ENCODE measurements at places on chromosomes 12 and 14.

- no peak for DNase-seq
These were observed 19.3 kb downstream of the CCDC62 start for GRCh38 chr12:122793685-122794106.

- DNase-seq: no peak
These were observed 86.5 kb downstream of the DAD1 start for GRCh38 chr14:22502551-22502950.

DNA sequence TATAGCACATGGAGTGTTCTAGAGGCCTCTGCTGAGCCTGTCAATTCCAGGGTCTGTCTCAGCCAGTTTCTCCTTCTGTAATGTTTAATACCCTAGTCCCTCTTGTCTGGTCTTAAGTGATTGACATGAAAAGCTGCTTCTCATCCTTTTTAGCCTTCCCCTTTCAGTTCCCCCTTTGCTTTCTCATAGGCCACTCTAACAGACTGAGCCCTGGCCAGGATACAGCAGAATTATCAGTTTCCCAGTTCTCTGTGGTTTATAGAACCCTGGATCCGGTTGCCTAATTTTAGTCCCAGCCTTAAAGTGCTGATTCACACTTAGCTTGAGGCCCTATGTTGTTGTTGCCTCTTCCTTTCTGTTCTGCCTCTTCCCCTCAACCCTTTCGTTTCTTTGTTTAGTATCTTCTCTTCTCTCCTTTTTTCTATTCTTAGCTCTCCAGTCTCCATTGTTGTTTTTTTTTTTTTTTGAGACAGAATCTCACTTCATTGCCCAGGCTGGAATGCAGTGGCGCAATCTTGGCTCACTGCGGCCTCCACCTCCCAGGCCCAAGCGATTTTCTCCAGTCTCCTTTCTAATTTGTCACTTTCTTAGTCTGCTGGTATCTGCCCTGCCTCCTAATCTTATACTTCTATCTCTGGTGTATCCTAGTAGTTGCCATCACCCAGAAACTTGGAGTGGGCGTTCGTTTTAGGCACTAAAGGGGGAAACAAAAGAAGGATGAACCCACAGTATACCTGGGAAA is 2.9 kb upstream of the BIN2 start:
- no peak for DNase-seq

DNA sequence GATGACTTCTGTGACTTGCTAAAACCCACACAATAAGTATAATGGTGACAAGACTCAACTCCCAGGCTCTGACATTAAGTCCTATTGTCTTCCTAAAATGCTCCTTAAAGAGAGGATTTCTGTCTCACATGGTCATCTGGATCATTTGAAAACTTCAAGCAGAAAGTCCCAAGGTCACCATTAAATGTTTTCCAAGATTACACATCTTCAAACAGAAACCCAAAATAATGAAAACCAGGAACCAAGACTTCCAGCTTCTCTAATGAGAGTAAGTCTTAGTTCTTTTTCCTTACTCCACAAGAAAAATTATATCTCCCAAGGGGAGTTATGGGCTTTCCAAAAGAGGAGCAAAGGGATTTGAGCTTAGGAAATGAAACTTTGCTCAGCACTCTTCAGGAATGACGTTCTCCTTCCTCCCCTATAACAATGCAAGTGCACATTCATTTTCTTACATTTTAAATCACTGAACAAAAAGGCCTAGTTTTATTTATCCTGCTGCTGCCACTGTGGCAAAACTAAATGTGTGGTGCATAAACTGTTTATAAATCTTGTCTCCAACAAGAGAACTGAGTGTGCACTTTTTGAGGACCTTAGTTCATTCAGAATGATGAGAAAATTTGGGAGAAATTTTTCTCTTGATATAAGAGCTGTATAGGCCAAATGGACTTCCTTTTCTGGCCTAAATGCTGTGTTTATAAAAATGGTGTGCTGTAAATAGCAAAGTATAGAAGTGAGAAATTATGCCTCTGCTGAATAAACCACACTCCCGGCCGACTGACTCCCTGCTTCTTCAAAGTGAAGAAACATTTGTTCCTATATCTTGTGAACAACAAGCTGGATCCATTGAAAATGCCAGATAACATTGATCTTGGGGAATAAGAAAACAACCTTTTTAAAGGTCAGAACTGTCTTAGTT is 148.4 kb upstream of the PLEKHG7 start:
- DNase-seq: no peak

GRCh38 chr12:84786622-84787021 is 126.0 kb downstream of the SLC6A15 start:
- no peak for DNase-seq

DNA sequence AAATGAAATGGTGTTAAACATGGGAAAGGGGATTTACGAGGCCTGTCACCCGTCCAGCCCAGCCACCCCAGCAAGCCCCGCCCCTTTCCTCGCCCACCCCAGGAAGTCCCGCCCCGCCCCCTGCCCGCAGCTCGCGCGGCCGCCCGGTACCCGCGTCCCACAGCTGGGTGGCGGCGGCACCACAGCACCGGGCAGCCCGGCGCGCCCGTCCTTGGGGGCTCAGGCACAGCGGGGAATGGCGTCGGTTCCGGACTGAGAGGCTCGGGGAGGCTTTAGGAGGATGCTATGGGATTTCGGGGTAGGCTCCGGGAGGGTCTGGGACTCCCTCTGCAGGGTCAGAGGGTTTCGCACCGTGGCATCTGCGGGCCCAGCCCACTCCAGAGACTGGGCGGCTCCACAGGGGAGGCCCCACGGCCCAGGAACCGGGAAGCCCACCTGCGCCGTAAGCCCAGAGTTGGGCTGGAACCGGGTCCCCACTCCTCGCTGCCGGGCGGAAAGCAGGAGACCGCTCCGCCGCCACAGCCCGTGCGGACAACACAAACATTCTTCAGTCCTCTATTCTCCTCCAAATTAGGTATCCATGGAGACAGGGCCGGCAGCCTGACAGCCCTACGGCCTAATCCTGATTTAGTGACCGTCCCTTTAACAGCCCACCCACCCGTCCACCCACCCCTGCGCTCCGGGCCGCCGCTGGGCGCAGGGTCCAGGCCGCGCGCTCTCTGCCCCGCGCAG is 1.4 kb downstream of the FIGNL2 start:
- no peak for DNase-seq

DNA sequence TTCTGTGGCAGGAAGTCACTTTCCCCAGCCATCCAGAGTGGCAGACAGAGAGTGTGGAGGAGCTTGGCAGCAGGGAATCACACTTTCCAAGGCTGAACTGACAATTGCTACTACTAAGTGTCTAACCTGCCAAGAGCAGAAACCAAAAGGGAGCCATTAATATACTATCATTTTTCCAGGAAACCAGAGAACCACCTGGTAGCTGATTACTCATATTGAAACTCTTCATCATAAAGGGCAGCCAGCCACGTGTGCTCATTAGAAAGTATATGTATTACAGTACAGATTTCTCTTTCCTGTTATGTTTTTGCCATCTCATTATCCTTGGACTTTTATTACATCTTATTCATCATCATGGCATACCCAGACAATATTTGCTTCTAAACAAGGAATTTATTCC is 374.9 kb downstream of the GXYLT1 start:
- DNase-seq: no peak

- no peak for DNase-seq
These were observed 196.6 kb downstream of the GLT1D1 start for GRCh38 chr12:129049917-129050316.

GRCh38 chr12:65532764-65533163 is 254.3 kb downstream of the MSRB3 start:
- no peak for DNase-seq

- DNase-seq: no peak
These were observed 543.3 kb downstream of the TRHDE start for GRCh38 chr12:72815421-72815820.

DNA sequence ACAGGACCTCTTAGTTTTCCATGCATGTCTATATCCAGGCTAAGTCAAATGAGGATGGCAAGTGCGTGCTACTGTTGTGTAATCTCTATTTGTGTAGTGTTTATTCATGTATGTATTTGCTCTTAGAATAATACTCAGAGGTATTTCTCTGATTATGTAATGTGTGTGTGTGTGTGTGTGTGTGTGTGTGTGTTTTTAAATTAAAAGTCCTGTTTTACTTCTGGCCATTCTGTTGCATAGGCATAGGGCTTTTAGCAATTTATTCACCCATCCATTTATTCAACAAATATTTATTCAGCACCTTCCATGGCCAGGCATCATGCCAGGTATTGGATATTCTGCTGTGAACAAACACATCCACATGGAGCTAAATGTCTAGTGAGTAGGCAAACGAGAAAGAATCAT is 63.5 kb downstream of the PELI2 start:
- no peak for DNase-seq

GRCh38 chr12:25557830-25558436 is 4.8 kb upstream of the LMNTD1 start:
- no peak for DNase-seq

DNA sequence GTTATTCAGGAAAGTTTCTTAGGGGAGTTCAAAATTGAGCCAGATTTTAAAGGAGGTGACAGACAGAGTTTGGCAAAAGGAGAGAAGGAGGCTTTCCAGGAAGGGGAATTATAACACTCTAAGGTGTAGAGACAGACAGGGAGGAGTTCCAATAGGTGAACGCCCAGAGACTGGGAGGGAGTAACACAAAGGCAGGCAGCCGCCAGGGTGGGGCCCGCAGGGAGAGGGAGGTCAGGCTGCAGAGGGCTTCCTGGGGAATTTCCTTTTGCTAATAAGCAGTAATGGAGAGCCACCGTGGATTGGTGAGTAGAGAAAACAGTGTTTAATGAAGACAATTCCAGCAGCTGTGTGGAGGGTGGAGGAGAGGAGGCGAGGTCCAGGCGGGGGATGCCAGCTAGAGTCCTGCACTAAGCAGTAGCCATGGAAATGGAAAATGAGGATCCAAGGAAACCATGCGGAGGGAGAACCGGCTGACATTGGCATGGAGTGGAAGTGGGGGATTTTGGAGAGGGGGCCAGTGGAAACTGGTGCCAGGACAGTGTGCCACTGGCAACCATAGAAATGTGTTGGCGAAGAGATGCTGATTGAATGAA is 22.2 kb downstream of the GRIN2B start:
- no peak for DNase-seq

GRCh38 chr12:3420693-3421092 is 70.3 kb upstream of the PRMT8 start:
- no peak for DNase-seq

- DNase-seq: no peak
These were observed 395.8 kb upstream of the FBXO33 start for GRCh38 chr14:39827901-39828655.

GRCh38 chr12:109559601-109560000 is 13.7 kb downstream of the MMAB start:
- DNase-seq: no peak

DNA sequence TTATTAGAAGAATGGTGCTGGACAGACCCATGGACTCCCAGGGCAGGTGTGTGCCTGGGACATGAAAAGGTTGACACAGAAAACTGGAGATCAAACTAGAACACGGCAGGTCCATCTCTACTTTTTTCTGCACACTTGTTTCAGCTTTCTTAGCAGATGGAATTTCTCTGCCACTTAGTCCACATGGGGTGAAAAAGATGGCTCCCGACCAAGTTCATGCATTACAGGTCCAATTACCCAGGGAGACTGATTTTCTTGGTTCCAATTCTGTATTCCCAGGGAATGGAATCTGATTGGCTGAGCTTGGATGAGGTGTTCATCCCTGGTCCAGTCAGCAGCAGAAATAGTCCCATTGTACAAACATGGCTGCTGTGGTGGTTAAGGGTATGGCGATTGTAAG is 238.9 kb upstream of the SRRM4 start:
- no peak for DNase-seq

DNA sequence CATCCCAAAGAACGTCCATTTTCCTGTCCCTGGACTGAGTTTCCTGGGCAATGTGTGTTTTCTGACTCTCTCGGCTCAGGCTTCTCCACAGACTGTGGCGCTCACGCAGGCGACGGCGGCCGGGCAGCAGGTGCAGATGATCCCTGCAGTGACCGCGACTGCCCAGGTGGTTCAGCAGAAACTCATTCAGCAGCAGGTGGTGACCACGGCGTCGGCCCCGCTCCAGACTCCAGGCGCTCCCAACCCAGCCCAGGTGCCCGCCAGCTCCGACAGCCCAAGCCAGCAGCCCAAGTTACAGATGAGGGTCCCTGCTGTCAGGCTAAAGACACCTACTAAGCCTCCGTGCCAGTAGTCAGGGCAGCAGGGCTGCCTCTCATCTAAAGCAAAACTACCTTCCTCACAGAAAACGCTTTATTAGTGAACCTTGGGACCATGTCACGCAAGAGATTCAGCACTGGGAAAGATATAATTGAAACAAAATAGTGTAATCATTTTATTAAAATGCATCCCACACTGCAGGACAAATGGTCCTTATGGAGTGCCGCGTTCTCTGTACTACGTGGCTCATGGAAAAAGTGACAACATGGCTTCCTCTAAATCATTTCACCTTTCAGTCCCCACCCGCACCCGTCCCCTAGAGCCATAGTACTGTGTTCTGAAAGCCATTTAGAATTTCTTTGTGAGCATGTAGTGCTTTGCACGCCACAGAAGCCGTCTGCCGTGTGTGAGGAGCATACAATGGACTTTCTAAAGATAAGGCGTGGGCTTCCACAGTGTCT is 66.6 kb downstream of the DDX51 start:
- DNase-seq: no peak

DNA sequence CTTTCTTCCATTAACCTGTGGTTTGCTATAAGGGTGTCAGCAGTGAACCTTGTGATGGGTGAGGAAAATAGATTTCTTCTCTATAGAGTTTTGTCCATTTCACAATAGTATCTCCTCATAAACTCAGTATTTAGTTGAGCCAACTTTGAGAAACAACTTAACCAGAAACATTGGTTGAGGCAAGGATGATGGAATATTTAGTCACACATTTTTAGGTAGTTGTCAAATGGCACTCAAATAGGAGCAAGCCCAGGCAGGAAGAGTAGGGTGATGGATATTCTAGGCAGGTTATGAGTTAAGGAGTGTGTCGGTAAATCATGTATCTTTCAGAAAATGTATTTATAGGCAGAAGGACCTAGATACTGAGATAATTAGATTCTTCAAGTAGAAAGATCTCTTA is 1267.6 kb downstream of the SLC16A7 start:
- DNase-seq: no peak

DNA sequence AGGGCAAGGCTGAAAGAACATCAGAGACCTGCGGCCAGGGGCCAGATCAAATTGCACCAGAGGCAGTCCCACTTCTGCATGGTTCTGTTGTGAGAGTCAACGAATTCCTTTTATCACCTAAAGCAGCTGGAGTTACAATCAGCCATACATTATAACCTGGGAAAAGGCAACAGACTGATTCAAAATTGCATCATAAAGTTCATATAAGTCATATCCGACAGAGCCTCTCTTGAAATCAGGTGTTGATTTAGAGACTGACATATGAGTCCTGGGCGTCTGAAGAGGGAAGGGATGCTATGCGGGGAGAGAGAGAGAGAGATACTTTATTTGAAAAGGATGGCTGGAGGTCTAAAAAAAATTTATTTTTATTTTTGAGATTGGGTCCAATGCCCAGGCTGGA is 89.4 kb downstream of the EFCAB11 start:
- no peak for DNase-seq

All from coronary artery (tissue), 2 donors.